Tibial nerve (tissue), 4 donors: ENCODE measurements at places on chromosomes 4 and X. TPM values are rescaled to one million over a fixed set of nuclear protein-coding genes. Genes with fewer than 3 reads are reported as not detected.

- DNase-seq: no peak
Measured at GRCh38 chr4:572594-572993, 3.5 kb downstream of the TMEM271 start.

GPAT3 gene
- total RNA-seq: 6.3 TPM

- no peak for DNase-seq
Measured at GRCh38 chrX:426881-427280, 40.2 kb upstream of the PPP2R3B start.

DNA sequence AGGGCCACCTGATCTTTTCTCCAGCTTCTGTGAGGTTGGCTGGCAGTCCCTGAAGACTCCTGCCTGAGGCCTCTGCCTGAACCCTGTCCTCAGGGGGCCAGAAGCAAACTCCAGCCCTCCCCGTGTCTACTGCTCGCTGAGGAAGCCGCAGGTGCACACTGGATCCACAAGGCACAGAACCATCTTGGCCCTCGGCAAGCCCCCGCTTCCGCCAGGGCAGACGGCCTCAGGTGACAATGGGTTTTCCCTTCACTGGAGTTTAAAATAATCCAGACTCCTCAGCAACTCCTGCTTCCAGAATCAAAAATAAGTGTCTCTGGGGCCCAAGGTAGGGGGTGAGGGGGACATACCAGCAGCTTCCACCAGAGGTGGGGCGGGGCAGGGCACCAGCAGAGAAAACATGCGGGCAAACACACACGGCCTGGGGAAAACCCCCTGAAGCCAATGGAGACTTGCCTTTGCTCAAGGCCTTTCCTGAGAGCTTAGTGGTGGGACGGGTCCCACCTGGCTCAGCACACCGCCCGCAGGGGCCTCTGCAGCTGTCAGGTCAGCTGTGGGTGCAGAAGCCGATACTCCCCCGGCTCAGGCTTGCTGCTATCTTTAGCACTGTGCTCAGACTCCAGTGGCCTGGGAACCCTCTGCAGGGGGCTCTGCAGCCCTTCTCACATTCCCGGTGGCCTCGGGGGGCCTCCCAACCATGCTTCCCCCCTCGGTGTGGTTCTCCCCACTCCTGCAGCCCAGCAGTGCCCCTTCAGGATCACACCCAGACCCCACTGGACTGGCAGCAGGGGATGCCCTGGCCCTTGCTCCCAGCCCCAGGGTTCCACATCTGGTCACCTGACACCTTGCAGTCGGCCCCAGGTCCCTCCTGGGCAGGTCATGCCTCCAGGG is 1.9 kb downstream of the MYL5 start:
- DNase-seq: no peak

STAP1 gene
- not detected for total RNA-seq

- no peak for DNase-seq
Measured at GRCh38 chr4:153634738-153635353, 49.2 kb upstream of the TLR2 start.

- DNase-seq: no peak
Measured at GRCh38 chr4:156738766-156739165, 232.8 kb downstream of the PDGFC start.
